B cell (primary cell): ENCODE measurements at places on chromosomes 1 and 21. TPM values are rescaled to one million over a fixed set of nuclear protein-coding genes. Genes with fewer than 3 reads are reported as not detected.

Gene FMOD
- total RNA-seq: not detected in 2 replicates

GRCh38 chr21:46161633-46162592 is 6.5 kb upstream of the FTCD start:
- no peaks in the 10 kb centered on the region for H3K36me3 ChIP-seq
- no peak for DNase-seq
- no peak overlapping the region for H3K4me3 ChIP-seq
- H3K4me1 ChIP-seq: no peaks in the 10 kb centered on the region
- H3K27me3 ChIP-seq: no peaks in the 10 kb centered on the region
- no peak overlapping the region for H3K27ac ChIP-seq

DNA sequence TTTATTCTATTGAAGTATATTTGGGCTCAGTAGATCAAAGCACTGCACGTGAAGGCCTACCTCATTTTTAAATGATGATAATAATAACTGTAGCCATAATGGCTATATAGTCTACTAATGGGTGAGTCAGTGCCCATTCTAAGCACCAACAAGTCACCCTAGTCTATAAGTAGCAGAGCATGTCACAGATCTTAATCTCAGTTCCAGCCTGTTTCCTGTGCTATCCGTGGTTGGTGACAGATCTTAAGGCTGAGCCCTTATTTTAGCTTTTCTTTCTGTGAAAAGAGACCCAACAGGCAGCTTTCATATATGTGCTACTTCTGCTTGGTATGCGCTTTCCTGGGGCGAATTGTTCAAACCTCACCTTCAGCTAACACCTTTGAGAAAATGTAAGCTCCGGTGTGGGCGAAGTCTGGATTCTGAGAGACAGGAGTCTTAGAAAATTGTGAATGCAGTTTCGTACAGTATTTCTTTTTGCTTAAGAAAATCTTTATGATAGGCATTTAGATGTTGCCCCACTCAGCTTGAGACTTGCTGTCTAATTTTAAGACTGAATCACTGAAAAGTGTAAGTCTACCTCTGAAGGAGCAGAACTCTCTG is 59.6 kb downstream of the FMN2 start:
- no peak for DNase-seq
- H3K4me3 ChIP-seq: no peak overlapping the region
- no peaks in the 10 kb centered on the region for H3K27me3 ChIP-seq
- H3K36me3 ChIP-seq: no peaks in the 10 kb centered on the region
- H3K27ac ChIP-seq: no peak overlapping the region

DNA sequence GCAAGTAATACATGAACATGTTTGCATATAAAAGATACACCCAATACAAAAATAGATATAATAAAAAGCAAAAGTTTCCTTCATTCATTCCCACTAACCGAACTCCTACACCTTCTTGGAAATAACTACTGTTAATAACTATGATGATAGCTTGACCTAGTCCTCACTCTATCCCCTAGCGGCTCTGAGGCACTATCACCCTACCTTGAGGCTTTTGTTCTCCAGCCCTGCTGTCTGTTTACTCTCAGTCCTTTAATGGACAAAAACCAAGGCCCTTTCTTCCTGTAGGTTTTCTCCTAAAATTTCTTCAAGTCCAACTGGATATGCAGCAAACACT is 186.6 kb downstream of the SLC35F3 start:
- H3K27ac ChIP-seq: no peak overlapping the region
- no peaks in the 10 kb centered on the region for H3K36me3 ChIP-seq
- H3K27me3 ChIP-seq: no peaks in the 10 kb centered on the region
- no peak for DNase-seq

GRCh38 chr1:204212715-204213114 is 1.1 kb downstream of the GOLT1A start:
- no peak overlapping the region for H3K4me3 ChIP-seq
- no peaks in the 10 kb centered on the region for H3K36me3 ChIP-seq
- peaks cover 13% of the 10 kb centered on the region for H3K27me3 ChIP-seq
- no peak for DNase-seq
- peaks cover 15% of the 10 kb centered on the region for H3K4me1 ChIP-seq

DNA sequence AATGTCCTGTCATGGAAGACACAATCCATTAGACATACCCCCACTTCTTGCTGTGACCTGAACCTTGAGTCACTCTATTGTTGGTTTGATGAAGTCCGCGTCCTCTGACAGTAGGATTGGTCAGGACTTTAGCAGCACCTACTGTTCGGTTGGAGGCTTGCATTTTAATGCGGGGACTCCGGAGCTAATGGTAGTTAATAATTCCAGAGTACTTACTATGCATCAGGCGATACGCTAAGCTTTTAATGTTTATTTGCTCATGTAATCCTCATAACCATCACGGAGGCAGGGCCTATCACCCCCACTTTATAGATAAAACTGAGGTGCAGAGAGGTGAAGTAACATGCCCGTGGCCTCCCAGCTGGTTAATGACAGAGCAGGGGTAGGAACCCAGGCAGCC is 7.9 kb upstream of the ELF3 start:
- no peak overlapping the region for H3K4me3 ChIP-seq
- H3K27me3 ChIP-seq: no peaks in the 10 kb centered on the region
- no peaks in the 10 kb centered on the region for H3K4me1 ChIP-seq
- H3K27ac ChIP-seq: no peak overlapping the region
- DNase-seq: no peak

Gene CCDC185
- not detected in 2 replicates for total RNA-seq

Gene PCP4
- total RNA-seq: not detected in 2 replicates

- no peak overlapping the region for H3K4me3 ChIP-seq
- DNase-seq: no peak
- H3K27ac ChIP-seq: no peak overlapping the region
- H3K36me3 ChIP-seq: no peaks in the 10 kb centered on the region
- H3K4me1 ChIP-seq: no peaks in the 10 kb centered on the region
Measured at GRCh38 chr1:204261746-204262505, 48.1 kb upstream of the GOLT1A start.

GRCh38 chr1:147215540-147215916 is 9.6 kb downstream of the FMO5 start:
- no peaks in the 10 kb centered on the region for H3K27me3 ChIP-seq
- peaks cover 2% of the 10 kb centered on the region for H3K36me3 ChIP-seq
- peaks cover 11% of the 10 kb centered on the region for H3K4me1 ChIP-seq
- no peak overlapping the region for H3K27ac ChIP-seq
